AG04450 (cell line): ENCODE measurements at places on chromosomes 12 and 14. TPM values are rescaled to one million over a fixed set of nuclear protein-coding genes. Genes with fewer than 3 reads are reported as not detected.

DNA sequence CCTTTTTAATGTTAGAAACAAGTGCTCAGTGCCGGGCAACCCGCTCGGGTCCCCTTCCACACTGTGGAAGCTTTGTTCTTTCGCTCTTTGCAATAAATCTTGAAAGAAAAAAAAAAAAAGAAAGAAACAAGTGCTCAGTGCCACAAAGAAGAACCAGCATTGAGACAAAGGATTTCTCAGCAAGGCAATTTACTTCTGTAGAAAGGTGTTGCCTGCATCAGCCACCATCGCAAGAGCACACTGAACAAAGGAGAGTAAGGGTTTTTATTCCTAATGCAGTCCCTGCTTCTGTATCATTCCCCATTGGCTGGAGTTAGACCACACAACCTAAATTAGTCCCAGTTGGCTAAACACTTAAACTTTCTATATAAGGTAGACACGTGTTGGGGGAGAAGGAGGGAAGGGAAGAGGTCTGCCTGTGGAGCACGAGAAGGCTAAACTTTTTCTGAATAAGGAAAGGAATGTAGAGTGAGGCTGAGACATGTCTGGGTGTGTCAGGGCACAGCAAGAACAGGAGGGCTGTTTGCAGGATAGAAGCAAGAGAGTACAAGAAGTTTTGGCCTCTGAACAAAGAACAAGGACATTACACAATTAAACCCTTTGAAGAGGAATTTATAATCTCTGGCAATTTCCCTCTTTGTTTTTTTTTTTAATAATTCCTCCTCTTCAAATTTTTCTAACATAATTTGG is 21.4 kb downstream of the KLRF2 start:
- DNase-seq = no peak

- DNase-seq = no peak
These were observed 1.4 kb upstream of the HMGA2 start for GRCh38 chr12:65822732-65823512.

DNA sequence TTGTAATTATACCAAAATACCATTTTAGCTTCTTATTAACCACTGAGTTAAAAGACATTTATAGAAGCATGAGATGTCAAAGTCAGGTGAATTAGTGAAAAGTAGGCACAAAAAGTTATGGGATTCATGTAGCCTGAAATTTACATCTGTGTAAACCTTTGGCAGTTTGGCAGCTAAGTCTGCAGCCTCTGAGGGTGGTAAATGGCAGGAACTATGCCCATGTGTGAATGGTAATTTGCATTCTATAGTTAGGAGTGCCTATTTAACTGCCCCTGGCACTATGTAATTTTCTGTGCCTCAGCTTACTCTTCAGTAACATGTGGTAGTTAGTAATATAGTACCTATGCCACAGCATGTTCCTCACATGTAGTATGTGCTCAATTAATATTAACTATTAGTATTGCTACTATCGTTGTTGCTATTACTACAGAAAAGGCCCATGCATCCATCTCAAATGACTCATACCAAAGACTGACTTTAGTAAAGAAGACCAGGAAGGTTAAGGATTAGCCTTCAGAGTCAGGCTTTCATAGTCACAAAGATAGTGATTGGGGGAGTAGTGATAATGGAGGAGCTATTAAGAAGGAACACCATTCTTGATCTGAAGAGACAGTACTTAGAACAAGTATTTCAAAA is 258.7 kb upstream of the BTG1 start:
- no peak for DNase-seq

DNA sequence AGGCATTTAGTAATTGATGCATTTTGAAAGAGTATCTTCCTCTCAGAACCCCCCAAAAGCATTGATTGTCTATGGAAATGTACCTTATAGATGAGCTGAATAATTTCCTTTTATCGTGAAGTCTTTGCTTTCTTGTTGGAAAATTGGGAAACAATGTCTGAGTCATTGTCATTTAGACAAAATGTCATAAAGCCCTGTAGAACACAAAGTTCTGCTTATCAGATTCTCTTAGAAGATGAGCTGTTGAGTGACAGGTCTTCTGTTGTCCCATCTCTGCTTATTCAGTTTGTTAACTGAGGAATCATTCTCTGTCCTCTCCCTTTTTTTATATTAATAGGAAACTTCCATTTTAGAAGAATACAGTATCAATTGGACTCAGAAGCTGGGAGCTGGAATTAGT is 22.9 kb downstream of the MAPKAPK5 start:
- no peak for DNase-seq

The DPPA3 gene
- polyA plus RNA-seq = not detected in 2 replicates

The LRRIQ1 gene
- 0.15 and 0.58 TPM in 2 replicates for polyA plus RNA-seq

DNA sequence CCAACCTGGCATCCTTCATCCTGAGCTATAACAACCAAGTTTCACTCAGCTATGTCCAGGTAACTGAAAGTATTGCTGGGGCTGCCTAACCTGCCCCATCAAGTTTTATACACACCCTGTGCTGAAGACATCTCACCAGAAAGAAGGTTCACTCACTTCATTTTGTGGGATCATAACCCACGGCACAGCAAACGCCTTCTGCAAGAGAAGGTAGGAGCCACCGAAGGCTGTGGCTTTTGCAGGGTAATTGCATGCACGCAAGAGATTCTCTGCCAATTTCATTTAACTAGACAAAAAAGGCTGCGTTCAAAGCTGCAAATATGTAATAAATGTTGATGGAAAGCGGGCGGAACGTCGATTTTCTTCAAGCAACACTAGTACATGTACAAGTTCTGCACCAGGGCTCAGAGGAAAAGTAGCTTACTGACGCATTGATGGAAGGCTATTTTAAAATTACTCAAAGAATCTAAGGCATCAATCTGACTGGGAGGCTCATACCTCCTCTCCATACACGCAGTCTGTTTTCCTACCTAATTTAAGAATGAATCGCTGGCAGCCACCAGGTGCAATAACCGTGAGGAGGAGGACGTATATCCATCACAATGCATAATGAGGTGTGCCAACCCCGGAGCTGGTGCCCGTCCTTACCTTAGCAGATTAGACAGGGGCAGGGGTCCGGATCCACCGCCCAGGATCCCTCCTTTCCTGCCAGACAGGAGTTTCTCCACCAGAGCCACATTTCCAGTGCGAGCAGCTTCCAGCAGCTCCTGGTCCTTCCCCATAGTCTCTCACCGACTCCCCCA is 1.1 kb downstream of the ANKS1B start:
- no peak for DNase-seq

DNA sequence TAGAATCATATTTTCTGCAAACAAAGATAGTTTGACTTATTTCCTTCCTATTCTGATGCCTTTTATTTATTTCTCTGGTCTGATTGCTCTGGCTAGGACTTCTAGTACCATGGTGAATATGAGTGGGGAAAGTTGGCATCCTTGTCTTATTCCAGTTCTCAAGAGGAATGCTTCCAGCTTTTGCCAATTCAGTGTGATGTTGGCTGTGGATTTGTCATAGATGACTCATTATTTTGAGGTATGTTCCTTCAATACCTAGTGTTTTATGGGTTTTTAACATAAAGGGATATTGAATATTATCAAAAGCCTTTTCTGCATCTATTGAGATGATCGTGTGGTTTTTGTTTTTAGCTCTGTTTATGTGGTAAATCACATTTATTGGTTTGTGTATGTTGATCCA is 139.4 kb upstream of the CNTN1 start:
- no peak for DNase-seq

The KERA gene
- not detected in 2 replicates for polyA plus RNA-seq

DNA sequence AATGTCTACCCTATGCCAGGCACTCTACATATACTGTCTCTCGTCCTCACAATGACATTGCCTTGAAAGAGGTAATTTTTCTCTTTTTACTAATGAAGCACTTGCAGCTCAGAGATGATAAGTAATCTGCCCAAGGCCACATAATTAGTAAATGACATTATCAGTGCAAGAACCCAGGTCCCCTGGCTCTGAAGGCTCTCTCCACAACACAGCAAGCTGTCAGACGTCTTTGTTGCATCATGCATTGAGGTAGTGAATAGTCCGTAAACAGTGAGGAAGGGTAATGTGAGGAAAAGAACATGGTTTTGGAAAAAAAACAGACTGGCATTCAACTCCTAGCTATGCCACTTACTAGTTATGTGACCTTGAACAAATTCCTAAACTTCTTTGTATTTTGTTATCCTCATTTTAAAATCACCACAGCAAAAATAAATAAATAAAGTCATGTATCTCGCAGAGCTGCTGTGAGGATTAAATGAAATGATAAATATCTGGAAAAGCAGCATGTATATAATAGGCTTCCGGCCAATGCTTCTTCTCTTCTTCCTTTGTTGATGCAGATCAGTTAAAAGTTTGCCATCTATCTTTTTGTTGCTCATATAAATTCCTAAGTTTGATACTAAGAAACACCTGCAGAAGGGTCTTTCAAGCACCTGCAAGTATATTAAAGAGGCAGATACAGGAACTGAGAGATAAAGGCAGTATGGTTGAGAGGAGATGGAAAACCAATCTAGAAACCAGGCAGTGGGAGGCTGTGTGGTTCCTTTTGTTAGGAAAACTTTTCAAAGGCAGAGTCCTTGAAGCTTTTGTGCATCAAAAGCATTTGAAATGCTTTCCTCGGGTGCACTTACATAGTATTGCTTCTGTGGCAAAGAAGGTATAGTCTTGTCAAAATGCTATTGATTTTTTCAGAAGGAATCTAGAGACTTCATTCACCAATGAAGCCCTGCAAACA is 82.8 kb downstream of the BTG1 start:
- no peak for DNase-seq

- DNase-seq = no peak
These were observed 55.3 kb upstream of the FGD4 start for GRCh38 chr12:32344047-32344446.

GRCh38 chr12:110600254-110600653 is 13.7 kb upstream of the TCTN1 start:
- DNase-seq = no peak

DNA sequence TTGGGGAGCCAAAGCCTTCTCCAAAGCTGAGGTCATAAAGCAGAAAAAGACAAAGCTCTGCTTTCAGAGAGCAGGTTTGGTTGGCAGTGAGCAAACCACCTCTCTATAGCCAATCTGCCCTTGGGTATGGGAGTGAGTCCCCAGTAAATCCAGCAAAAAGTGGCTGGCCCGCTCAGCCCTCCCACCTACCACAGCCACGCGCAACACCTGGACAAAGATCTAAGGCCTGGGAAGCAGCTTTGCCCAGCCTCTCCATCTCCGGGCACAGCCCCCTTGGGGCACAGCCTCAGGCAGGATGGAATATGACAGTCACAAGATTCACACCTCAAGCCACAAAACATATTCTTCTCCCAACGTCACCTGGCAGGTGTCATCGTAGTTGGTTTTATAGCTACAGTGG is 211.7 kb upstream of the EEA1 start:
- no peak for DNase-seq

- no peak for DNase-seq
These were observed 519.1 kb upstream of the SEL1L start for GRCh38 chr14:82052778-82053177.

DNA sequence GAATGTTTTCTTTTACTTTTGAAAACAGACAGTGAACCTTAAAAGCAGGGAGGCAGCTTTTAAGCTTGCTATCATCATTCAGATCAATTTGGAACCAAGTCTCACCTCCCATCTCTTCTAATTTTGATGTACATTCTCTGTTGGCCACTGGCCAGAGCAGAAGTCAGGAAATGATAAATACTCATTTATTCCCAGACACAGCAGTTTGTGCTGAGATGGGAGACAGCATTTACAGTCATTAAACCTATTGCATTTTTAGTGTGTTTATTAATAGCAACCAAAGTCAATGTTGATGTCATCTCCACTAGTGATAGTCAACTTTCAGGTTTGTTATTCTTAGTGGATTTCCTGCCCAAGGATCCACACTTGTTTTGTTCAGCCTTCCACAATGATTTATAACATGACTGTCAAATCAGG is 320.0 kb upstream of the ATP2B1 start:
- DNase-seq = no peak

GRCh38 chr12:62659453-62660295 is 193.0 kb downstream of the MON2 start:
- no peak for DNase-seq

- no peak for DNase-seq
These were observed 399.8 kb upstream of the USP15 start for GRCh38 chr12:61860451-61860850.

GRCh38 chr12:26205941-26206340 is 10.6 kb downstream of the SSPN start:
- DNase-seq = no peak

GRCh38 chr12:5078423-5078822 is 34.7 kb downstream of the KCNA5 start:
- no peak for DNase-seq

DNA sequence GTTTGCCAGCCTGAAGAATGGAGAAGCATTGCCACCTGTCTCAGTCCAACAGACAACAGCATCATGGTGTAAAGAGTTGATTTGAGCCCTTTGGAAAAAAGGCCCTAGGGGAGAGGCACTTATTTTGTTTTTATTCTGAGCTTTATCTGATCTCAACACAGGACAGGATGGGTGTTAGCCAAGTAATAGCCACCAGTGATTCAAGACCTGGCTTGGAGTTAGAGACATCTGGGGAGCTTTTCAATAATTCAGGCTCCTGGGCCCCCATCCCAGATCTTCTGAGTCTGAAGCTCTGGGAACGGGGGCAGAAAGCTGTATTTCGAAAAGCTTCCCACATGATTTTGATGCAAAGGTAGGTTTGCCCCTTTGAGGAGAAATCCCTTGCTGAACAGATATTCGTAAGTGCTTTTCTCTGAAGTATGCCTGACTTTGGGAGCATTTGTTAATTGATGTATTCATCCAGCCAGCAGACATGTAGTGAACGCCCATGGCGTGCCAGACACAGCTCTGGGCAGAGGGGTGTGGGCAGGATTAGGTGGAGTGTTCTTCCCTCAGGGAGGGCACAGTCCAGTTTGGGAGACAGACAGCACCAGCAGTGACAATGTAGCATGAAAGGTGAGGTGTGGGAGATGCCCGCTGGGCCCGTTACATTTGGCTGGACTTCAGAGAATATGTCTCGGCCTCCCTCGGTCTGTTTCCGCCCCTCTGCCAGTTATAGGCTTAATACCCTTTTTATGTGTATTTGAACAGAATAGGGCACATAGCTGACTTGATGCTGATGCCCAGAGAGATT is 72.5 kb downstream of the TSPAN9 start:
- DNase-seq = no peak

GRCh38 chr12:6460751-6461371 is 9.0 kb downstream of the TAPBPL start:
- DNase-seq = no peak

GRCh38 chr12:132477017-132477702 is 12.8 kb upstream of the FBRSL1 start:
- no peak for DNase-seq

DNA sequence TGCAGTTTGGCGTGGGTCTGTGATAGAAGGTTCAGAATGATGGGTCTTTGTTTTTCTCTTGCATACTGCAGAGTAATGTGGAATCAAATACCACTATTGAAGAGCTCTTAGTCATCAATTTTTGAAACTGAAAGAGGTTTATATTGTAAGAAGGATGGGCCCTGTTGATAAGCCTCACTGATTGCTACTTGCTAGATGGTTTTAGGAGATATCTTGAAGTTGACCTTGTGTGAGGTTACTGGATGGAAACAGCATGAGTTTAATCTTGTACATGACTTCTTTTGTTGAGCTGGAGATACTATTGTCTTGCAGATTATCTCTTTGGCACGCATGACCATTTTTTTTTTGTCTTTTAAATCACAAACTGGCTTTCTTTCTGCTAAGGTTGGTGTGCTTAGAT is 13.8 kb downstream of the BICD1 start:
- no peak for DNase-seq

- DNase-seq = no peak
These were observed 163.0 kb downstream of the ATP23 start for GRCh38 chr12:58104351-58104755.

The FOXM1 gene
- 10.8 and 11.5 TPM in 2 replicates for polyA plus RNA-seq

The TEDC1 gene
- polyA plus RNA-seq = 1.7 and 1.9 TPM in 2 replicates

The GALNT6 gene
- polyA plus RNA-seq = 31.1 and 32.1 TPM in 2 replicates

The FAM186B gene
- polyA plus RNA-seq = 0.05 and 0.07 TPM in 2 replicates
